ENCODE measurements at places on chromosomes 12 and 14.
A peak's percentile ranks its signal among the peaks of the same experiment; 100 is the strongest.

GRCh38 chr14:99708449-99708848, 24.4 kb downstream of the CYP46A1 start:
- DNase-seq: no peak

GRCh38 chr12:96134200-96134599, 60.0 kb upstream of the ELK3 start:
- DNase-seq: no peak

GRCh38 chr14:34029921-34030334, 79.1 kb upstream of the EGLN3 start:
- peak; percentile 97 for DNase-seq

GRCh38 chr14:93943052-93943451, 15.9 kb downstream of the FAM181A start:
- DNase-seq: peak; percentile 29

DNA sequence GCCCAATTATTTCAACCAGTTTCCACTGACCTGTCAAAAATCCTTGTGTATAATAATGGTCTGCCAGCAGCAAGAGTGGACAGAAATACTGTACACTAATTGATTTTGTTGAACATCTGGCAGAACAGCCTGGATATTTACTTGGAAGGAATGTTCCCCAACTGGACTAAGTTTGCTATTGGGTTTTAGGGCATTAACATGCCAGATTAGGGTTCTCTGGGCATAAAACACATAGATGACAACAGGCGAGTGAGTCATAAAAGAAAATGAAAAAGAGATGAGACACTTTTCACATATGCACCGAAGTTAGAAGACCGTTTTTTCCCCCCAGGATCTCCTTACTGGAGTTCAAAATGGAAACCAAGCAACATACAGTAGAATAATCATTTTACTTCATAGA, 236.3 kb upstream of the NAV3 start:
- peak; percentile 67 for DNase-seq

DNA sequence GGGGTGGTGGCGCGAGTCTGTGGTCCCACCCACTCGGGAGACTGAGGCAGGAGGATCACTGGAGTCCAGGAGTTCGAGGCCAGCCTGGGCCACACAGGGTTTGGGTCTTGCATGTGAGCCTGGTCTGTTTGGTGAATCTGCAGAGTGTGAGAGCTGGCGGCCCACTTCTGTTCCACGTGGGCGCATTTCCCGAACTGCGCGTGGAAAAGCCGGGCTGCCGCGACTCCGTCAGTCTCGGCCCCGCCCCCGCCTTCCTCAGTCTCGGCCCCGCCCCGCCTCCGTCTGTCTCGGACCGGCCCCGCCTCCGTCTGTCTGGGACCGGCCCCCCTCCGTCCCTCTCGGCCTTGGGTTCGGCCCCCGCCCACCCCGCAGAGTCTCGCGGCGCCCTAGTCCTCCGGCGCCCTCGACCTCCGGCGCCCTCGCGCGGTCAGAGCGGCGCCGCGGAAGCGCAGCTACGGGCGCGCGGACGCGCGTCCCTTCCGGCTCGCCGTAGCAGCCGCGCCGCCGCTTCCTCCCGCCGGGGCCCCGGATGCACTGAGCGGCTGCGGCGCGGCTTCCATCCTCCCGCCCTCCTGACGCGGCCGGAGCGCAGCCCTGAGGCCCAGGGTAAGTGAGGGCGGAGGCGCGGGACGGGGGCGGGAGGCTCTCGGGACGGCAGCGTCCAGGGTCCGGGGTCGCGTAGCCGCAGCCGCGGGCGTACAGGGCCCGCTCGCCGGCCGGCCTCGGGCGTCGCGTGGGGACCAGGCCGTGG, at the start of gene EP400:
EP400 (plus strand) TSS at position 512 of the 751 bp plus-strand sequence. CDS start 10,678 bp downstream, outside the sequence.
- DNase-seq: peak; percentile 88

DNA sequence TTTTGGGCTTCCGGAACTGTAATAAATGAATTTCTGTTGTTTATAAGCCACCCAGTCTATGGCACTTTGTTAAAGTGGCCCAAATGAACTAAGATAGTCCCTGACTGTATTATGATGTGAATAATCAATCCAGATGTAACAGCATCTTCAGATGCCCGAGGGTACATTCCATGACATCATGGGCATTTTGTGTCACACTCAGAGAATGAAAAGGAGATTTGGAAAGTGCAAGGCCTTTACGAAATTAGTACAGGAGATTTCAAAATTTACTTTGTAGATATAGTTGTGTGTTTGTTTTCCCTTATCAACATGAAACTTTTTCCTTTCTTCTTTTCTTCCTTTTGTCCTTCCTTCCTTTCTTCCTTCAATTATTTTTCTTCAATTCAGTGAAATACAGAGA, 54.2 kb upstream of the AMIGO2 start:
- no peak for DNase-seq

Data from fibroblast of mammary gland (primary cell).